ENCODE measurements at places on chromosomes 4 and X.
A peak's percentile ranks its signal among the peaks of the same experiment; 100 is the strongest.

- no peak for DNase-seq
Observed at GRCh38 chr4:71941001-71941400, 90.8 kb upstream of the NPFFR2 start.

DNA sequence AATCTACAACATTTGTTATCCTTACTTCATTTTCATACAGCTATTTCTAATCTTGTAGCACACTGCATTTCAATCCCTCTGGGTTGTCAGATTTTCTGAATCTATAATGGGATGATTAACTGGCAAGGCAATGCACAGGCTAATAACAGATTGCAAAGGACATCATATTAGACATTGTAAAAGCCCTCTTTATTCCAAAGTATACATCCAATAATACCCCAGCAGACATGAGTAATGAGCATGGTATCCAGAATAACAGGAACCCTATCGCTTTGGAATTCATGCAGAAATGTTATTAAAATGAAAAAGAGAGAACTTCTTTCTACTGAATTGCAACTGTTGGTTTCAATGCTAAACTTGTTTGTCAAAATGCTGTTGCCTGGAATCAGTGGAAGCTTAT, 122.9 kb downstream of the C4orf33 start:
- DNase-seq, result no peak

GRCh38 chrX:56385336-56385735, 153.2 kb downstream of the KLF8 start:
- DNase-seq, result no peak

DNA sequence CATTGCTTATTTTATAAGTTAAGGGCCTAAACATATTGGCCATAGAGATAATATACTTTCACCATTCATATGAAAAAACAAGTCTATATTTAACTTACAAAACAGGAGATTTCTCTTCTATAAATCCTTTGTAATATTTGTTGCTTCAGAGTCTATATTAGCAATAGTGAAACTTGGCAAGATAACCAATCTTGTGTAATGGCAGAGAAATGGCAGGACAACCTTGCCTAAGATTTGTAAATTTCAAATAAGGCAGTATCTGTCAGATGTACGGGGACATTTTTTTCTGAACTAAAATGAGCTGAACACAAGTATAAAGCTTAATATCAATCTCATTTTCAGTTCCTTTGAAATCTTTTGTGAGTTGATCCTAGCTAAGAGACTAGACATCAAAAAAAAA, 17.8 kb upstream of the CPEB2 start:
- no peak for DNase-seq

- no peak for DNase-seq
Observed at GRCh38 chr4:35934320-35934981, 309.9 kb downstream of the ARAP2 start.

DNA sequence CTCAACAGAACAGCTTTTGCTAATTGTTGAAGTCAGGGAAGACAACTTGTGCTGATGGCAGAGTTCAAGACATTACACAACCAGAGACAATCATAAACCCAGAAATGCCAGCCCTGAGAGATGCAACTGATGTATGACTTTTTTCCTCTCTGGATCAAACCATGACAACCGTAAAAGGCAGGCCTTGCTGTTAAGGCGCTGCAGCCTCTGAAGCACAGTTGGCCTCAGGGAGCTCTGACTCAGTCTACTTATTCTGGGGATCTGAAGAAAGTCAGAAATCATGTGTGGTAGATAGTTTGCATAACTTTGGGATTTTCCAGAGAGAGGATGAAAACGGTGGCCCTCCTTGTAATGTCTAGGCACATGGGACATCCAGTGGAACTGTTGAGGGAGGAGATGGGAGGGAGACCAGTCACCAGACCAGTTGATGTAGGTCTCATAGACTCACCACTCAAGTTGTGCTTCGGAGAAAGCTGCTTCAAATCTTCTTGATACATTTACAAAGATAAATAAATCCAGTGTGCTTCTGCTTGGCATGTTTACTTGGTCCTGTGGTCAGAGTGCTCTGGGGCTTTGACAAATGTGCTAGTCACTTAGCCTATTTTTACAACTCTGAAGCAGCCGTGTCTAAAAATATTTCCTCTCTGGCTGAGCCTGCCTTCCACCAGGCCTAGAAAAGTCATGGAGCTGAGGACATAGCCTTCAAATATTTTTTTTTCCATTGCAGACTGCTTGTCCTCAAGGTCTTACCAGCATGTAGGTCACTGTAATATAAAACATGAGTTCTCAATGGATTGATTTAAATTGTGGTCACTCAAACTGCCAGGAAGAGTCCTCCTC, 7.5 kb downstream of the HADH start:
- DNase-seq, result peak; percentile 67

GRCh38 chrX:139642241-139642927, 65.6 kb downstream of the MCF2 start:
- DNase-seq, result no peak

GRCh38 chrX:115606861-115607260, 45.9 kb downstream of the PLS3 start:
- no peak for DNase-seq

DNA sequence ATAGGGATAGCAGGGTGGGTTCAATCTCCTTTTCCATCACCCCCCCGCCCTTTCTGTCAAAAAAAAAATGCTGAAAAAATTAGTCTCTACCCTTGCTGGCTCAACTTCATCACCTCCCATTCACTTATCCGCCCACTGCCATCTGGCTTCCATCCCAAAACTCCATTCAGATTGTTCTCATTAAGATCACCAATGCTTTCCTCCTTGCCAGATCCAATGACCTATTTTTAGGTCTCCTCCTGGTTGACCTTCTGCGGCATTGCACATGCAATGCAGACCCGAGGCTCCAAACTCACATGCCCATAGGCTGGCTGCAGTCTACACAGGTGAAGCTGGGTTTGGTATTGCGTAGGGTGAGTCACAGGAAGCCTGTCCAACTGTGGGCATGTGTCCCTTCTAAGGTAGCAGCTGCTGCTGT, 21.1 kb upstream of the STIM2 start:
- no peak for DNase-seq

- DNase-seq, result no peak
Observed at GRCh38 chr4:102735582-102735981, 25.2 kb downstream of the MANBA start.

DNA sequence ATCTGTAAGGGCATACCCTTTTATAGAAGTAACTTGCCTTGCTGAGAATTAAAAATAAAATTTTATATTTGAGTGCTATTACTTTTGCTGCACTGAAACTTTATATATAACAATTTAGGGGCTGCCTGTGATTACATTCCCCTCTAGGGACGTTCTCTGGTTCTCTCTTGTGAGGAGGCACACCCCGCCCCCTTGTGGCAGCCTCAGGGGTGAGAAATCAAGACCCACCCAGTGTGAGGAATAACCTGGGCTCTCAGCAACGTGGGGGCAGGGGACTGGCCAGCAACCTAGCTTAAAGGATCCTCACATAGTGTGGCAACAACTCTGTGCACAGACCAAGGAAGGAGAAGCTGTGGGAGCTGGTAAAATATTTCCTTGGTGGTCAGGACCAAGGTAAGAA, 43.7 kb downstream of the MAGEA9 start:
- peak; percentile 48 for DNase-seq
